Activated naive CD4-positive, alpha-beta T cell treated with anti-CD3 and anti-CD28 coated beads for 36 hours (primary cell): ENCODE measurements at places on chromosomes 11 and 22. TPM values are rescaled to one million over a fixed set of nuclear protein-coding genes. Genes with fewer than 3 reads are reported as not detected.

DNA sequence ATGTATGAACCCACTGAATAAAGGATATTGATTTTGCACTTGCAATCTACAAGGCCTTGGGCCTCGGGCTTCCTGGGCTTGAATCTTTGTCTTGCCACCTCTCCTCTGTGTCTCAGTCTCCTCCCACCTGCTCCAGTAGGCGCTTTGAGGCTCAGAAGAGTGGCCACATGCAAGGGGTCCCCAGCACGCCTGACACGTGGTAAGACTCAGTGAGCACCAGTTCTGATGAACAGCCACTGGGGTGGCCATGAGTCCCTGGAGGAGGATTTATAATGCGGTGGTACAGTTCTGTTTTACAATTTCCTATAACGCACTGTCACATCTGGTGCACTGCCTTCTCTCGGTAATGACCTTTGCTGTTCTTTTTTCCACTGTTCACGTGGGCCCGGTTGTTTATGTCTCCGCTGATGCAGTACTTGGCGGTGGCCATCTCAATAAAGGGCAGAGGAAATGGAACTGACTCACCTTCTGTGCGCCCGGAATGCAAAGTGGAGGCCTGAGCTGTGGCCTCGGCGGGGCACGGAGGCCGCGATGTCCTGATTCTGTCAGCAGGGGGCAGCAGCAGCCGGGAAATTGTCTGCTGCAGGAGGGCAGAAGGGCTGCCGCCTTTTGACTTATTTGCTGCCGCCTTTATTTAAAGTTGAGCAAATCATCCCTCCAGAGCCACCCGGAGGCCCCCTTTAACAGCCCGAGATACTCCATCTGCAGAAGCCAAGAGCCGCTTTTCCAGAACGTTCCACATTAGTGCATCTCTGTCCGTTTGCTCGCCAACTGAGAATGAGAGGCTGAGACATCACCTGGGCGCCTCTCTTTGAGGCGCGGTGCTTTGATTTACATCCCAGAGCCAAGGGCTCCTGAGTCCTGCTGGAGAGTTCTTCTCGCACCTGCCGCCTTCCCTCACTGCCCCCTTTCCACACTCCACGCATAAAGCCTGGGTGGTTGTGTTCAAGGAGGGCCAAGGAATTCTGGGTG, 6.0 kb upstream of the IFT27 start:
- H3K4me3 ChIP-seq: peak overlapping the region; percentile 28
- H3K36me3 ChIP-seq: no peaks in the 10 kb centered on the region
- peak; percentile 94 for DNase-seq
- H3K4me1 ChIP-seq: peaks cover 26% of the 10 kb centered on the region

DNA sequence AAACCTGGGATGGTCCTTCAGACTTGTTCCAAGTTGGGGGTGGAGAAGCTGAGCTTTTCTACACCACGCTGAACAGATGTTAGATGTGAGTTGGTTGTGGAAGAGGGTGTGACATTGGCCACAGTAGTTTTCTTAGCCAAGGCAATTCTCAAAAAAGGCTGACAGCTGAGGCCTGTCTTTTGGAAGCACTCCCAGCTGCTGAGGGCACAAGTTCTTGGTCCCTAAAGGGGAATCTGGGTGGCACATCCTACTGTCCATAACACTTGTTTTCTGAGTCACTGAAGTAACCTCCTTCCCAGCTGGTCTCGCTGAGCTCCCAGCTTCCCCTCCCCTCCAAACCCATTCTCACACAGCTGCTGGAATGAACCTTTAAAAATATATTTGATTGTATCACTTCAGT, 375.7 kb upstream of the KIRREL3 start:
- no peak for DNase-seq
- H3K36me3 ChIP-seq: no peaks in the 10 kb centered on the region
- no peaks in the 10 kb centered on the region for H3K4me1 ChIP-seq
- peaks cover 2% of the 10 kb centered on the region for H3K27me3 ChIP-seq
- H3K27ac ChIP-seq: no peak overlapping the region
- no peak overlapping the region for H3K4me3 ChIP-seq

MAPK1 gene
- 82.6 TPM for total RNA-seq

DNA sequence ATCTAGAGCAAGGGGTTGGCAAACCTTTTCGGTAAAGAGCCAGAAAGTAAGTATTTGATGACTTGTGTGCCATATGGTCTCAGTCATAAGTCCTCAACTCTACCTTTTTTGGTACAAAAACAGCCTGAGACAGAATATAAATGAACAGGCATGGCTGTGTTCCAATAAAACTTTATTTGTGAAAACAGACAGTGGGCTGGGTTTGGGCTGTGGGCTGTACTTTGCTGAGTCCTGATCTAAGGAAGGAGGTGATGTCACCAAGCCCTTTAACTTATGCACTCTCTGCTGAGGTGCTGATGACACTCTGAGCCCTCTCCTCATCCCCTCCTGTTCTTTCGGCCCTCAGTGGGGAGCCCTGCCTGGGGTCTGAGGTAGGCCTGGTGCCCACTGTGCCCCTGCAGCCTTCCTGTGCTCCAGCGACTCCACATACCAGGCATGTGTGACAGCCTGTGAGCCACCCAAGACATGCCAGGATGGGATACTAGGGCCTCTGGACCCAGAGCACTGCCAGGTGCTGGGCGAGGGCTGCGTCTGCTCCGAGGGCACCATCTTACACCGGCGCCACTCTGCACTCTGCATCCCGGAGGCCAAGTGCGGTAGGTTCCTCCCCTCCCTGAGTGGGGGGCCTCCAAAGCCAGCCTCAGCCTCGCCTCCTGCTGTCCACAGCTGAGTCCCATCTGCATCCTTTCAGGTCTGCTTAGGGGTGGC, 85.9 kb upstream of the MYOD1 start:
- H3K27me3 ChIP-seq: peaks cover 6% of the 10 kb centered on the region
- no peak overlapping the region for H3K4me3 ChIP-seq
- DNase-seq: no peak
- no peaks in the 10 kb centered on the region for H3K36me3 ChIP-seq

DNA sequence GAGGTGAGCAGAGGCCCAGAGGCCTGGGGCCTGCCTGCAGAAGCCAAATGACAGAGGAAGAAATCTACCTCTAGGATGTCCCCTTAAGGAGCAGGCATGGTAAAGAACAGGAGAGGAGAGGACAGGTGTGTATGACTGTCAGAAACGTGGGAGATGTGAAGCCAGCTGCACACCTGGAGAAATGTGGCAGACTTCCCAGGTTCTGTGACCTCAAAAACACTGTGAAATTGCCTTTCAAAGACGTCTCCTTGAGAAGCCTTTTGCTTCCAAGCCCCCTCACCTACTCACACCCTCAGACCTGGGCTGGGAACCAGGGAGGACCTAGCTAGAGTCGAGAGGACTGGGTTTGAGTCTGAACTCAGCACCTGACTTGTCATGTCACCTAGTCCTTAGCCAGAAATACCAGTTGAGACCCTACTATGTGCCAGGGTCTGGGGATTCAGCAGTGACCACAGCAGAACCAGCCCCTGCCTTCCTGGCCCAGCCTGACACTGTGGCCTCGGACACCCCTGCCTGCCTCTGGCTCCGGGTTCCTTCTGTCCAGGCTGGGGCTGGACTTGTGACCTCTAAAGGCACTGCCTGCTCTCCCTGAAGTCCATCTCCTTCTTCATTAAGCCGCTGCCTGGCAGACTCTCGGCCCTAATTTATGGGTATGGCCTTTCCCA, 5.6 kb downstream of the TPBGL start:
- H3K36me3 ChIP-seq: no peaks in the 10 kb centered on the region
- no peak for DNase-seq
- H3K4me3 ChIP-seq: no peak overlapping the region

DNA sequence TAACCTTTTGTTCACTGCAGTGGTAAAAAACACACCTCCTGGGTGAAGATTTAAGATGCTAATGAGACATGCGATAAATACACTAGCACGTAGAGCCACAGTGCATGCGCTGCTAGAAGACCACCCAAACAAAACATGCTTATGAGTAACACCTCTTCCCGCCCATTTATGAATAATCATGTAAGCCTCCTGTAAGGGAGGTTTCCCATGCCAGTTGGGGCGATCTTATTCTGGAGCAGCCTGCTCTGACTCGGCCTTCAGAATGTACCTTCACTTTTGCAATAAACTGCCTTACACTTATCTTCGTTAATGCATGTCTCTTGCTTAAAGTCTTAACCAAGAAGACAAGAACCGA, 18.1 kb upstream of the SCARF2 start:
- H3K4me3 ChIP-seq: no peak overlapping the region
- H3K4me1 ChIP-seq: peaks cover 18% of the 10 kb centered on the region
- H3K27me3 ChIP-seq: no peaks in the 10 kb centered on the region
- no peak for DNase-seq
- H3K36me3 ChIP-seq: peaks cover 2% of the 10 kb centered on the region
